ENCODE measurements at places on chromosomes 12 and 14.

DNA sequence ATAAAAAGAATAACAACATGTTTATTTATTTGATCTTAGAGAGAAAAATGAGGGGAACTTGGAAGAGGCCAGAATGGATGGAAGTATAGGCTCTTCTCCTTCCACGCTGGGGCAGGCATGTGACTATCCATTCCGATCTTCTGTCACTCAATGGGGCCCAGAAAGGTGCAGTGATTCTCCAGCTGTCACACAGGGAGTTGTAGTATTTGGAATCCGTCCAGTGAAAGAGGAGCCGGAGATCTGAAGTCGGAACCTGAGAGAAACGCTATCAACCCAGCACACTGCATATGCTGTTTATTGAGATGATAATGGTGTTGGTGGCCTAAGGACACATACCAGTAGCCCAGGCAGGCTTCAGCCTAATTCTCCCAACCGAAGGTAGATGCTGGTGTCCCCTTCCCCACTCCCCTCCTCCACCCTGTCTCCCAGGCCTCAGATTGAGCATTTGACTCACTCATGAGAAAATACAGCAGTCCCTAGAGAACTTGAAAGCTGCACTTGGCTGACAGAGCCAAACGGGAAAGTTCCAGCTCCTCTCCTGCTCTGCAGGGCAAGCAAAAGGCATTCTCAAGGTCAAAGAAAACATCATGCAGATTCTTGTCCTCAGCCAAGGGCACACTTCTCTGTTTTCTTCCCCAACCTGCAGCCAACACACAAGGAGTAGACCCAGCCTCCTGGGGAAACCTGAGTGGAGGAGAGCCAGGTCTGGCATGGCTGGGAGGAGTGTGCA, 100.4 kb downstream of the IRF2BPL start:
- no peak for DNase-seq

GRCh38 chr14:88597601-88598000, 34.8 kb downstream of the ZC3H14 start:
- no peak for DNase-seq

DNA sequence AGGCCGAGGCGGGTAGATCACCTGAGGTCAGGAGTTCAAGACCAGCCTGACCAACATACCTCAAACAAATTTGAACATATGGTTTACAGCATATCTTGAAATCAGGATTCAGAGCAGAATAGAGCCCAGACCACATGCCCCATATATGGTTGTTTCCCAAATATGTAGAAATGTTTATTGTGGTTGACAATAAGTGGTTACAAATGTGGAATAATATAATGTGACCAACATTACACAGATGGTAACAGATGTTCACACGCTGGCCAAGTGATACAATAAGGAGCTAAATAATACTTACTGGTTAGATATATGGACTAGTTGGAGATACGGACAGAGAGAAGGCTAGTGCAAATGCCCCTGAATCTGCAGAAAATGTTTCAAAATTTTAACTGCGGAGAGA, 85.3 kb downstream of the MAPKAPK5 start:
- no peak for DNase-seq

DNA sequence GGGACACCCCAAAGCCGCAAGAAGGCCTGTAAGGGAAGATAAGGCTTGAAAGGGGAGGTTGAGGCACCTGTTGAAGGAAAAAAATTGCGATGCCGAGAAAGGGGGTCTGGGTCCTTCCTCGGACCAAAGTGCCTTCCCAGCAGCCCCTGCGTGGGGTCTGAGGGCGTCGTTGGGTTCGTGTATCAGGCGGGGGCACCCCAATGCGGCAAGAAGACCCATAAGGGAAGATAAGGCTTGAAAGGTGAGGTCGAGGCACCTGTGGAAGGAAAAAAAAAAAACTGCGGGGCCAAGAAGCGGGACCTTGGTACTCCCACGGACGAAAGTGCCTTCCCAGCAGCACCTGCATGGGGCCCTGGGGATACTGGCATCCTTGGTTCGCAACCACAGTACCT, 277.5 kb downstream of the ALG10 start:
- DNase-seq: no peak

DNA sequence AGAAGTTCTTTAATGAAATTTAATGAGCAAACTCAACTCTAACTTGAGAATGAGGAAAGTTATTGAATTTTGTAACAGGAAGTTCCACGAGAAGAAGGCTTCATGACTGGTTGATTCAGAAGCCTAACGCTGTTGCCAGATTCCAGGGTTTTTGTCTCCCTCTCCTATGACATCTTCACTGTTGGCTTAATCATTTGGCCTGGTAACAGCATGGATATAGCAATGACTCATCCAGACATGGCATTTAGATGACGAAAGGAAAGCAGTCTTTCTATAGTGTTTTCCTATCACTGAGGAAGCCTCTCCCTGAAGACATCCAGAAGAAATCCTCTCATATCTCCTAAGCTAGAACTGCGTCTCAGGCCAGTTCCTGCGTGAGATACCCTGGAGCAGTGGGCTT, 9.4 kb upstream of the KCNA1 start:
- no peak for DNase-seq

DNA sequence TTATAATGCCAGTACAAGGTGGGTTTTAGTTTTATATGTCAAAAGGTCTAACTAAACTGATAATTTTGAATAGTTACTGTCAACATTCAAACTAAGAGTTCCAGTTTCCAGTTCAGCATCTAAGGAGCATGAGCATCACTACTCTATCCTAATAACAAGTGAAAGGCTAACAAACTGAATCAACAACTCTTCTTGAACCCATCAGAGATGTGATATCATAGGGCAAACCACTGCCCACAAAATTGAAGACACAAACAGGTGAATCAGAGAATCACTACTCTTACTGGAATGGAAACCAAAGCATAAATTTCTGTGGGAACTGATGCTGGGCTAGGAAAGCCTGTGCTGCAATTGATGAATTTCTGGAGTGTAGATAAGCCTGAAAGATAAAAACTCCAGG, 140.7 kb upstream of the GRIP1 start:
- no peak for DNase-seq

DNA sequence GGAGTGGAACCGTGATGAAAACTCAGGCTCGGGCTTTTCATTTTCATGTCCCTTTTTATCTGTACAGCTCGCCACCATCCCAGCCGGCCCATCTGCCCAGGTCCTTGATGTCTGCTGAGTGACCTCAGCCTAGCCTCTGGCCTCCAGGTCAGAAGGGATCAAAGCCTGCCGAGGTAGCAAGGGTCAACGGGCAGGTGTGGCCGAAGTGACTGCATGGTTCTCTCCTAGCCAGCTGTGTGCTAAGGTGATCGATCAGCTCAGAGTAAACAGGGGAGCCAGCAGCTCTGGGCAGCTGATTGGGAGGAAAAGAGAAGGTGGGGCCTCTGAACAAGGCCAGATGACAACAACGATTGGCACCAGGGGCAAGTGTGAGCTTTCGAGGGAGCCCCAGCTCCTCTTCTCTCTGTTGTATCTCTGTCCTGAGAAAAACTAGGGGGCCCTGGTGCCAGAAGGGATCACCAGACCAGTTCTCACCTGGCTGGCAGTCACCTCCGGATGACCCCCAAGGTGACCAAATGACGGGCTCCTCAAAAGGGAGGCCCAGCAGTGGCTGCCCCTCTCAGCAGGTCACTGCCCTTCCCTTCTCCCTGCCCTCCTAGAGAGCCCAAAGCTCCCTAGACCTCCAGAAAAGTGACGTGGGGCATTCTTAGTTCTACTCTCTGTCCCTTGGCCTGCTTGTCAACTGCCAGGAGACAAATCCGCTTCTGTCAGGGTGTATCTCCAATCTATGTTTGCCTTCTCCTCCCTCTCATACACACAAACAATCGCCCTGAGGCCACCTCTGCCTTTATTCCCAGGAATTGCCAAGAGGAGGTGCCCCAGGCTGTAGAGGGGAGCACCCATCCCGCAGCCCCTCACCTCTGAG, 3.4 kb downstream of the SLC6A12 start:
- no peak for DNase-seq

DNA sequence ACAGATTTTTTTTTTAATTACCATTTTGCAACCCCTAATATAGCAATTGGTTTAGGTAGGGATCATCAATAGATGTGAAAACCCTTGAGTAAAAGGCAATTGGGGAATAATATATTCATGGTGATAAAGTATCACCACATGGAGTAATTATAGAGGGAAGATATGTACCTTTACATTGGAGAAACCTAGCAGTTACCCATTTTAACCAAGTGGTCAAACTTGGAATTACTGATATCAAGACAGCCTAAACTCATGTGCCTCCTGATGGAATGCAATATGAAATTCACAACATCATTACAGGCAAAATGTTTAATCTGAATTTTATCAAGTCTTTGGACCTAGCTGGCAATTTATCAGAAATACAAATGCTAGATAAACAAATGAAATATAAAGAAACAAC, 6.7 kb upstream of the SLC10A1 start:
- DNase-seq: no peak

GRCh38 chr12:76064904-76065303, 19.6 kb downstream of the NAP1L1 start:
- no peak for DNase-seq

GRCh38 chr12:102962532-102962931, 5.1 kb downstream of the ASCL1 start:
- DNase-seq: no peak

DNA sequence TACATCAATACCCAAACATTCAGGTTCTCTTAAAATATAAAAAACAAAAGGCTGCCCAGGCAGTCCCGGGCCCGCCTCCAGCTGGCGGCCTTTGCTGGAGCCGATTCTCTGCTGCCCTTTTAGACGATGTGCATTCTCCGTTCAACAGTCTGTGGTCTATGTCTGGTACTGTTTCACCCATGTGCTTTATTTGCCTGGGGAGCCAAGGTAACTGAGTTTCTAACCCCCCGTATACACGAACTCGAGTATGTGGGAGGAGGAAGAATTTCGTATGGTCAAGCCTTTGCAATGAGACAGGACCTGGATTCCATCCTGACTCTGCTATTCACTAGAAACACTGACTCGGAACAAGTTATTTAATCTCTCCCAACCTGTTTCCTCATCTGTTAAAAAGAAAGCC, 54.1 kb upstream of the GPR68 start:
- no peak for DNase-seq

DNA sequence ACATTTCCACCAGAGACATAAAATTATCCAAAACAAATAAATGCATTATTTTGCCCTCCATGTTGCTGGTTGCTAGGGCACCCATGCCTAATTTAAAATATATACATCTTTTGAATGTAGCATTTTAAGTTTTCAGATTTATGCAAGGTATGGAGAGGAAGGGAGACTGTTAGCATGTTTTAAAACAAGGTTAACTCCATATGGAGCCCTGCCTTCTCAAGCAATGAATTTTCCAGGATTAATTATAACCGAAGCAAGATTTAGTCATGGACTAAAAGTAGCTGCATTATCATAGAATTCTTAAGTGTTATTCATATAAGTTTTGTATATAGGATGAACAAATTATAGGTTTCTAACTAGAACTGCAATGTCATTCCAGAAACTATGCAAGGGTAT, 37.2 kb downstream of the TRMT5 start:
- no peak for DNase-seq

DNA sequence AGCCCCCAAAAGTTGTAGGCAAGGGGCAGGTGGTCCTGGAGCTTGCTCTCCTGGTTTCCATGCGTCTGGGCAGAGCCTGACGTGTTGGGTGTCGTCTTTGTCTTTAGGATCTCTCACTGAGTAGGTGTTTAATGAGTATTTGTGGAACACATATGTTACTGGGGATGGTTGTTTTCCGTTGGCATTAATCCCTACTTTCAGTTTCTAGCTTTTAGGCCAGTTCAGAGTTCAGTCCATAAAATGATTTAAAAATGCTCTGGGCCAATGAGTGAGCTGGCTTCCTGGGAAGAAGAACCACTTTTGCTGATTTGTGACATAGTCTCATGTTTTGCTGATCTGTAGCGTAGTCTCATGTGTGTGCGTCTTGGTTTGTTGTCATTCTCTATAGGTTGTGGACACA, 10.9 kb downstream of the AACS start:
- no peak for DNase-seq

DNA sequence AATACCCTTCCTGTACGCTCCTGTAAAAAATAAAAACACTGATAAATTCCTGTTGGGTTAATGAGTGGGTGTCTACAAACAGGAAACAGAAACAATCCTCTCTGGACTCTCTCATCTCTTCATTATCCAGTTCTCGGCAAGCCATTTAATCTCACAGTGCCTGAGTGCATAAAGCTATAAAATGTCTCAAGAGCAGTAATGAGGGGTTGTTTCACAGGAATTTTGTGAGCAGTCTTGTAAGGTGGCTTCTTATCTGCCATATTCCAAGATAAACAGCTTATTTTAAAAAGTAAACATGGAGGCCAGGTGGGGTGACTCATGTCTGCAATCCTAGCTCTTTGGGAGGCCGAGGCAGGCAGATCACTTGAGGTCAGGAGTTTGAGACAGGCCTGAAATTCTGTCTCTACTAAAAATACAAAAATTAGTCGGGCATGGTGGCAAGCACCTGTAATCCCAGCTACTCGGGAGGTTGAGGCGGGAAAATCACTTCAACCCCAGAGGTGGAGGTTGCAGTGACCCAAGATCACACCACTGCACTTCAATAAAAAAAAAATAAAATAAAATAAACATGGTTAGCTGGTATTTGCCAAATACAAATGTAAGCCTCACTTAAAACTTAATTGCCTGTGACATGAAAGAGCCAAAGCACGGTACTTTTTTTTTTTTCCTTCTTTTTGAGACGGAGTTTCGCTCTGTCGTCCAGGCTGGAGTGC, 54.0 kb downstream of the CLIP1 start:
- DNase-seq: no peak

- no peak for DNase-seq
These were observed 777 bp downstream of the ASCL1 start for GRCh38 chr12:102958073-102958829.

DNA sequence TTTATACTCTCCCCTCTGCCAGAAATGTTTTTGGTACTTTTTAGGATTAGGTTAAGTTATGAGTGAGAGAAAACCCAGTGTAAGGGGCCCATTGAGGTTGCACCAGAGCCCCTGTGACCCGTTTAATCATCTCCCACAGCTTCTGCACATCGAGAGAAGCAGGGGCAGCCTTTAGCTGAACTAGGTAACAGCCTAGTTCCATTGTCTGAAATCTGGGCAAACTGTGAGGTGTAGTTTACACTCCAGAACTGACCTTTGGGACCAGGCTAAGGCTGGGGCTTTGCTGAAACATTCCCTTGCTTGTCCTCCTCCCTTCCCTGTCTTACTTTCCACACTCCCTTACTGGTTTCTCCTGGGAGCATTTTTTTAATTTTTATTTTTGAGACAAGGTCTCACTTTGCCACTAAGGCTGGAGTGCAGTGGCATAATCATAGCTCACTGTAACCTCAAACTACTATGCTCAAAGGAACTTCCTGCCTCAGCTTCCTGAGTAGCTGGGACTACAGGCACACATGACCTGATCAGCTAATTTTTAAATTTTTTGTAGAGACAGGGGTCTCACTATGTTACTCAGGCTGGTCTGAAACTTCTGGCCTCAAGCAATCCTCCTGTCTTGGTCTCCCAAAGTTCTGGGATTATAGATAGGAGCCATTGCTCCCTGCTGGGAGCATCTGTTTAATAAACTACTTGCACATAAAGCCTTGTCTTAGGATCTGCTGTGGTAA, 25.9 kb upstream of the DHRS2 start:
- no peak for DNase-seq
